Mucosa of gallbladder (tissue), 1 donor: ENCODE measurements at places on chromosomes 5 and 9. TPM values are rescaled to one million over a fixed set of nuclear protein-coding genes. Genes with fewer than 3 reads are reported as not detected.

GRCh38 chr5:38806775-38807258 lies 39.0 kb upstream of the OSMR start:
- DNase-seq, result no peak

DNA sequence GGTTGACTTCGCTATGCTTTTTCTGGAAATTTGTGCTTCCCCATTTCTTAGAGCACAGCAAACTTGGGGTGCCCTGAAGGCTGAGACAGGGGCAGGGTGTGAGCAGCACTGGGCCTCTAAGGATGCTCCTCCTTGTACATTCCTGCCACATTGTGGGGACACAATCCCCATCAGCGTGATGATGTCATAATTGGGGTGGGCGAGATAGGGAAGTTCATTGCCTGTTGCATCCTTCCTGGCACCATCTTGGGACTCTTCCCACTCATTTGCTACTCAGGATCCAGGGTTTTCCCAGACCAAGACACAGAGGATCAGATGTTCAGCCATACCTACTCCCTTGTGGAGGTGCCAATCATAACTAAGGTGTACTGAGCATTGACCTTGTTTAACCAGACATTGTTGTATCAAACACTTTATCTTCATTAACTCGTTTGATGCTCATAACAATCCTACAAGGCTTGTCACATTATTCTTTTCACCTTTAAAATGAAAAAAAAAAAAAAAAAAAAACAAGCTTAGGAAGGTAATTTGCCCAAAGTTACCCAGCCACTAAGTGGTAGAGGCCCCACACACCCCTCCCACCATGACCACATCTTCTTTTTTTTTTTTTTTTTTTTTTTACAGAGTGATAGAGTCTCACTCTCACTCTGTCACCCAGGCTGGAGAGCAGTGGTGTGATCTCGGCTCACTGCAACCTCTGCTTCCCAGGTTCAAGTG lies 87.6 kb downstream of the UGCG start:
- no peak for DNase-seq

GRCh38 chr9:134317400-134317789 lies 8.9 kb upstream of the RXRA start:
- DNase-seq, result no peak

DNA sequence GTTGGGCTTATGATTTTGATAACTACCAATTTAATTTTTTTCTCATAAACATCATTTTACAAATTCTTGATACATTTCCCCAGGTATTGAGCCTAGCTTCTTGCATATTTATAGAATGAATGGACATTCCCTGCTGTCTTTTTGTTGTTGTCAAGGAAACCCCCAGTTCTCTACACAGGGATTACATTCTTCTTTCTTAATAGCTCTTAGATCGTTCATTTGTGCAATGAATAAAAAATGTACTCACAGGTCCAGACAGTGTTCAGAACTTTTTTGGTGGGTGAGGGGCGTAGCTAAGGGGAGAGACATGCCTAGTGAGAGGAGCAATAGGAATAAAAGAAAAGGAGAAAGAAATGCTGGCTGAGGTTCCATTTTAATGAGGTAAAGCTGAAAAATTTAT lies 58.6 kb downstream of the VCAN start:
- DNase-seq, result no peak

- DNase-seq, result no peak
Observed at GRCh38 chr5:45507178-45507577, 189.0 kb downstream of the HCN1 start.

DNA sequence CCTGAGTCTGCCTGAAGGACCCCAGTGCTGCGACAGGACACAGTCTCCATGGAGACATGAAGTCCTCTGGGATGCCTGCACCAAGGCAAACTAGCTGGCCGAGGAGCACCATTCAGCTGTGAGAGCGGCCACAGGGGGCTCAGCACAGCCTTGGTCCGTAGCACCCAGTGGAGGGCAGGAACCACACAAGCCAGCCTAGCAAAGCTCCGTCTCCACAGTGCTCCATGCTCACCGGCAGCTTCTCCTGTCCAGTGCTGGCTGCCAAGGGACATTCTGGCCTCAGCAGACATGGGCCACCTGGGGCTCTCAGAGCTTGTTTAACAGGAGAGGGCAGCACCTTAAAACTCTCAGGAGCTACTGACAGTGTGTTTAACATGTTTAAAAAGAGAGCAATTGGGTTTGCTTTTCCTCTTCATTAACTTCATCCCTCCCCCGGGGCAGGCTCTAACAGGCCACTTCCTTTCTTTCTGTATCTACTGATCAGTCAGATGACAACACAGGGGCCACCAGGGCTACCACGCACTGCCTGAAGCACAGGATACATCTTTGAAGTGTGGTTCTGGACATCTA lies 57.0 kb downstream of the SECISBP2 start:
- no peak for DNase-seq

DNA sequence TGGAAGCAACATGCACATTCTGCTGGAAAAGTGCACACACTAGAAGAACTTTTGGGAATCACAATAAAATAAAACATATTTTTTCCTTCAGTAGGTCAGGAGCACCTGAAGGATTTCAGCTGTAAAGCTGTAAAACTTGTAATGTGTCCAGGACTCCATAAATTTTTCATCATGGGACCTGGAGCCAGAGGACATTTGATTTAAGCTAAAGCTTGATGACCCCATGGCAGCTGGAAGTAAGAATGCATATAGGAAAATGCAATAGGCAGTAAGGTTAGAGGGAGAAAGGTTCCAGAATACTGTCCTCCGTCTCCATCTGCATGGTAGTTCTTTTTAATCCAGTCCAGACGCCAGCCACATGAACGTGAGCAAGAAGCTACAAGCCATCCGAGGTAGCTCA lies 166.0 kb downstream of the ADAMTSL1 start:
- DNase-seq, result no peak

DNA sequence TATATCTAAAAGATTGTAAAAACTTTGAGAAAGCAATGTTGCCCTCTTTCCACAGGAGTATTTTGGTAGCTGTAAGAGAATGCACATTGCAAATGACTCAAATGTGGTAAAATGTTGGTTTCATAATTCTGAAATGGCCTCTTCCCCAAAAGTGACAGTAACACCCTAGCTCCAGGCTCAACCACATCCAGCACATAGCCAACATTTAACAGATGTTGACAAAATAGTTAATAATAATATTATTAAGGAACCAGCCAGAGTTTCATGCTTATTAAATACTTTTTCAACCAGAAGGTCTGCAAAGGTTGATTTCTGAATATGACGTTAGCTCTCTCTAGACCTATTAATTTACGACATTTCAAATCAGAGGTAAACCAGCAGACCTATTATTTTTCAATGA lies 1.3 kb downstream of the ANXA1 start:
- no peak for DNase-seq

DNA sequence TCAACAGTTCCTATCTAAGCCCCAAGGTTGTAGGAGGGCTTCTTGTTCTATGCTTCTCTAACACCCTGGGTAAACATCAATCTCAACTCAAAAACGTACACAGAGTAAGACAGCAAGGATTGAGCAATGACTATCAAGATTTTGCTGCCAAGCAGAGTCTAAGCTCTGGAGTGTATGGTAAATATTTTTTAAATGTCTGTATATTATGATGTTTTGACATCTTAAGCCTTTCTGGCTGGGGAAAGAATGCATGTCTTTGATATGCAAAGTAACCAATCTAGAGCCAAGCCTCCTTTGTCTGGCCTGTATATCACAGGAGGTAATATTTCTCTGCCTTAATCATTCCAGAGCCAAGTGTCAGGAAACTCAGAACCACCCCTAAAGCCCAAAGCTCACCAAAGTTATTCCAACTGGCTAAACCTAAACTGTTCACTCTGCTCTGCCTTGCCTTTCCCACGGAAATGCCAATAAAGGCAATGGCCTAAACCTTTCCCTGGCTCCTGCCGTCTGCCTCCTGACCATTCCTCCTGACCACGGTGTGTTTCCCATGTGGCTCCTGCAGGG lies 45.2 kb downstream of the YIPF5 start:
- DNase-seq, result no peak

- DNase-seq, result peak; percentile 93
Observed at GRCh38 chr9:115262477-115262876, 144.5 kb upstream of the TNC start.

GRCh38 chr5:122515709-122516431 lies 203.8 kb downstream of the SNCAIP start:
- DNase-seq, result peak; percentile 35

DNA sequence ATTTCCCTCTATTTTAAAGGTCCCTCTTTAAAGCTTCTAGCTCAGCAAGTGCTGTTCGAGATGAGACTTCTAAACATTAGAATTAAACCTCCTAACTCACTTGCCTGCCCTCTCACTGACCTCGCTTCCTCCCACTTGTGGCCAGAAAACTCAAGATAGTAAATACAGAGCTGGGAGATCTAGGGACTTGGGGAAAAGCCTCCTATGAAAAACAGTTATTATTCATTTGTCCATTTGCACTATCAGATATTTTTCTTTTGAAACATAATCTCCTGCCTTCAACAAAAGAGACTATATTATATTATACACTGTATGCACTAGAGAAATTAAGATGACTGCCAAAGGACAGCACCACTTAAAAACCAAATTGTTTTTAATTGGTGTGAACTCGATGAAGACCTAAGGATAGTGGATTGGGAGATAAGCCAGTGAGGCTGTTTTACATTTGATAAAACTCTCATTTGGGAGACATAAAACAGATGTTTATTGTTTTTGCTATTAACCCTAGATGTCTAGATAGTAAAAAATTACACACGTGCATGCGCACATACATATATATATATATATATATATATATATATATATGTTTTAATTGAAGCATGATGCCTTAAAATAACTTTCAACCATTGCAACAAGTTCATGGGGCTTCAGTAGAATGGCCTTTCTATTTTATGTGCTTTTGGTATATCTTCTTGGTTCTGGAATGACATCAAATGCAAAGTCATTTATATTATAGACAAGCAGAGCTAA lies 229.4 kb downstream of the ADAMTSL1 start:
- DNase-seq, result no peak

The POU5F2 gene
- 1.0 TPM for total RNA-seq

The HARS2 gene
- 30.5 TPM for total RNA-seq

The SHOC1 gene
- total RNA-seq, result not detected

The OLFM1 gene
- total RNA-seq, result 13.4 TPM

The VCAN gene
- total RNA-seq, result 43.5 TPM

The EGFL7 gene
- total RNA-seq, result 62.2 TPM

The NR5A1 gene
- total RNA-seq, result 0.37 TPM
